ENCODE measurements at places on chromosomes 12 and 14.

DNA sequence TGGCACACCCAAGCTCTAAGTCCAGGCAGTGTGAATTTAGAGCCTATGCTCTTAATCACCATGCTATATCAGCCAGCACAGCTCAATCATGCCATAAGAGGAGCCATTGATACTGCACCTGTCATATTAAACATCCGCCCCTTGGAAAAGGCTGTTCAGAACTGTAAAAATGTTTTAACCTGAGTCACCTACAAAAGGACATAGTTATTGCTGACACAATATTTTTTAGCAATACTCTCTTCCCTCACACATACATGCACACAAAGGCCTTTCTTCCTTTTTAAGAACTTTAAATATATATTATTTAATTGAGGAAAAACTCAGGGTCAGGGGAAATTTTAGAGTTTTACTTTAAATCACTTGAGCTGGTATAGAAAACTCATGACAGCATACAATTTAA lies 83.5 kb upstream of the ATXN7L3B start:
- DNase-seq: no peak

DNA sequence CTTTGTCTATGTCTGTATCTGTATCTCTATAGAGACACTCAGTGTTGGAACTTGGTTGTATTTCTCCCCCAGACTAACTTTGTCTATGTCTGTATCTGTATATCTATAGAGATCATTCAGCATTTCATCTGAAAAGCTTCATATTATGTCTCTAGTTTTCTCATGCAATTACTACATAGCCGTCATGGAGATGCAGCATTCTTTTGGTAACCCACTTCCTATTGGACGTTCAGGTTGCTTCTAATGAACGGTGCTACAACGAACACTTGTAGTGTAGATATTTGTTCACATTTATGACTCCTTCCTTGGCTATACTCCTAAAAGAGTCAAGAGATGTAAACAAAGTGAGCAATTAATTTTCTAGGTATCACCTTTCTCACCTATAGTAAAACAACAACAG lies 81.5 kb upstream of the KCNA1 start:
- DNase-seq: no peak

DNA sequence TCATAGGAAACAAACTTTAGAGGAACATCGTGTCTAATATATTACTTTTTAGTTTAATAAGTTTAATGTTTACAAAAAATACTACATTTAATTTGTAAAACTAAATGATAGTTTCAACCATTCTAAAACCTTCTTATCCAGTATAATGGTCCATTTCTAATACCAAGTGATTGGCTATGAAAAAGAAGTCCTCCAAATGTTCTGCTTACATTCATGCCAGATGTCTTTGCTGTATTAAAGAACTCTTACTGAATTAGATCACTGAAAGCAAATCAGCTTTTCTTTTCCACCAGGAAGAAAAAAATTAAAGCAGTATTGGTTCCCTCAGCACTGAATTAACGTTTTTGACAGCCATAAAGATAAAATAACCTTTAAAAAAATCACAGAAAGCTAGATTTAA lies 3.7 kb downstream of the NOVA1 start:
- DNase-seq: no peak

- DNase-seq: peak; percentile 17
Measured at GRCh38 chr12:109110988-109111495, 5.3 kb upstream of the ACACB start.

DNA sequence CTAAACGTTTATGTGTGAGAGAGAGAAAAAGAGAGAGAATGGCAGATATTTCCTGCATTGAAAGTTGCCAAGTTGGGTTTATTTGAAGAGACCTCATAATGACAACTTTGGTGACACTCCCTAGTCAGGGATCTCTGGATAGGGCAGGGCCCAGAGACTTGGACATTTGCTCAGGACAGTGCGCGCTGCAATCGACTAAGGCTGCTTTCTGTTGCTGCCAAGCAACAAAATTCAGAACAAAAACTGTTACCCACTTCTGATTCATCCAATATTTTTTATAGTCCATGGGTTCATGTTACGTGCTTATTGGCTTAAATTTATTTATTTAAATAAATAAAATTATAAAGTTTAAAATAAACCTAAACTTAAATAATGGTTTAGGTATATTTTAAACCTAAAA lies 34.2 kb downstream of the PTGER2 start:
- no peak for DNase-seq

DNA sequence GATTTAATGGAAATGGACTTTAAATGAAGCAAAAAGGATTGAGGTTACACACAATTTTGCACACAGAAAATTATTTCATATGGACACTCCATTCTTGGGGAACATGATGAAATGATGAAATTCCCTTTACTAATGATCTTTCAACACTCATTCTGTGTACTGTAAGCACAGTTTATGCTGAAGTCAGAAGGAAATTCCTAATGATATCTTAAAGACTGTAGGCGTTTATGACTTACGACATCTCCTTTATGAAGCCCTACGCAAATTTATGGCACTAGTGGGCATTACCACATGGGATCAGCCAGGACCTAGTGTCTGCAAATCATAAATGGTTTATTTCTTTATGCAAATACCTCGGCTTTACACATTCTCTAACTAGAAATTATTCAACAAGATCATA lies 97.9 kb upstream of the SOX5 start:
- no peak for DNase-seq

DNA sequence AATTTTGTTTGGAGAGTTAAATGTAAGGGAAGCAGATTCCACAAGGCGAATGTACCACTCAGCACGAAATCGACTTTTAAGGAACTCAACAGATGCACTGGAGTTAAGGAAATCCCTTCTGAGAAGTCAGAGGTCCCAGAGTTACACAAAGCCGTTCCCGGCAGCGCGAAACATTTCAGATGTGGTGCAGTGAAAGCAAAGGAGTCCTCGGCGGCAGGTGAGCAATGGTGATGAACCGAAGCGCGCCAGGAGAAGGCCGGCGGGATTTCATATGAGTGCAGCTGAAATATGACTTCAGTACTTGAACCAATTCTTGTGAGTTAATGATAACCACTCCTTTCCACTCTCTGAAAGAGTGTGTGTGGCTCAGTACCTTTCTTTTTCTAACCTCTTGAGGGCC lies 183.2 kb downstream of the GRIP1 start:
- DNase-seq: no peak

DNA sequence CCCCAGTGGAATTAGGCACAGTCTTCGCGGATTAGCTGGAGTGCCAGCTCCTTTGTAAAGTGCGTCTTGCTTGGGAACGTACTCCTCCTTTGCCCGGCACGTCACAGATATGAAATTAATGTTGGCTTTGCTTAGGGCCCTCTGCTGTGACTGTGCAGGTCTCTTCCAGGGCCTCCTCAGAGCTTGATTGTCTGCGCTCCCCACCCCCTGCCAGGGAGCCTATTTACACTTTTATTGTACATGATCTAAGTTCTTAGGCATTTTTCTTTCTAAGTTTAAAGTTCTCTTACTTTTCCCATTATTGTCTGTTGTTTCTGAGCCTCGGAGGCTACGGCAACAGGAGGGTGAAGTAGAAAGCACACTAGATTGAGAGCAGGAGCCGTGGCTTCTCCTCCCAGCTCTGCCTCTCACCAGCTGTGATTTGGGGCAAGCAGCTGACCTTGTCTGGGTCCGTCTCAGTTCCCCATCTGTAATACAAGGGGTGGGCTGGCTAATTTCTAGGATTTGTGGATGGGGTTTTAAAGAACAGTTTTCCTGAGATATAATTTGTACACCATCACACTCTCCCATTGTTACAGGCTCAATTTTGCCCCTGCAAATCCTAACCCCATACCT lies 81.8 kb downstream of the TSPAN9 start:
- DNase-seq: no peak

GRCh38 chr12:1882405-1882804 lies 36.0 kb downstream of the CACNA2D4 start:
- DNase-seq: no peak

GRCh38 chr14:51188566-51189185 lies 51.4 kb upstream of the TMX1 start:
- no peak for DNase-seq

- DNase-seq: no peak
Measured at GRCh38 chr12:91454179-91454578, 271.6 kb upstream of the DCN start.

GRCh38 chr14:22656945-22657731 lies 13.0 kb upstream of the OR6J1 start:
- DNase-seq: no peak

- DNase-seq: no peak
Measured at GRCh38 chr14:38207736-38208617, at the start of gene SSTR1. TSS of gene SSTR1 (plus strand) at chr14:38207904. CDS start at chr14:38209390, 1,486 bp downstream.

DNA sequence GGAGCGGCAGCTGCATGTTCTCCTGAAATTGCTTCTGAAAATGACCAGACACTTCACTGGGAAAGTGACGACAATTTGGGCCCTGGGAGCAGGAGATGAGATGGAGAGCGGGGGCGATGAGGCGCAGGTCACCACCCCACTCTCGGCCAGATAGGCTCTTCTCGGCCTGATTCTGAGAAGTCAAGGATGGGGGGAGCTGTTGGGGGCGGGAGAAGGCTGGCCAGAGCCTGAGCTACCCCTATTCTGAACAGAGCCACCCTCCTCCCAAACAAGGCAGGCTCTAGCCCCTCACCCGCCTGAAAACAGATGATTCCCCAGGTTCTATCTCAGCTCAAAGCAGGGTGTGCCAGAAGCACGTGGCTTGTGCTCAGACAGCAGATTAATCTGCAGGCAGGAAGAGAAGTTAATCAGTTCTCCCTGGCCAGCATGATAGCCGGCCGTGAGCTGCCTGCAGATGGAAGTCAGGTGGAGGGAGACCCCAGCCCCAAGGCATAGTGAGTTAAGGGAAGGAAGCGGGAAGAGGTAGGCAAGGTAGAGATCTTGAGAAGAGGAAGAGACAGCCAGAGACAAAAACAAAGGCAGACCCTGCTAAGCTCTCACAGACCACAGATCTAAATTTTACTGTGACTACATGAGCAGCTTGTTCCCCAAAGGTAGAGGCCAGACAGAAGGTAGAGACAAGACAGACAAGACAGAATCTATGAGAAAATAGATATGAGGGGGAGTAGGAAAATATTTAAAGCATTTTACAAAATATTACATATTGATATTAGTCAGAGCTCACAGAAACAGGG lies 10.9 kb upstream of the TAC3 start:
- no peak for DNase-seq

- no peak for DNase-seq
Measured at GRCh38 chr14:34328178-34328577, 133.9 kb downstream of the SPTSSA start.

DNA sequence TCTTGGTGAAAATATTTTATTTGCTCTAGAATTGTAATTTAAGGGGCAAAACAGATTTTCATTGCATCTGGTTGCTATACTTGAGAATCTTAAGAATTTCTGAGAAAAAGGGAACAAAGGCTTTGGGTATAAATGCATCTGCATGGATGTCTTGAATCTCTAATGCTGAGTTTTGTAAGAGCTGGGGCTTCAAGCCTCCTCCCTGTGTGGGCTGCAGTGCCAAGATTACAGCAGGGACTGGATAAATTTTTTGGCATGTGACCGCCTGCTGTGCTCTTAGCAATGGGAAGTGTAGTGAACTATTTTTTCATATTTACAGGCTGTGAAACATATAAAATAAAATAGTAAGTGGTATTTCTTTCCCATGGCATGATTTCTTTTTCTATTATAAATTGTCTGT lies 70.0 kb downstream of the SLC38A6 start:
- DNase-seq: no peak

DNA sequence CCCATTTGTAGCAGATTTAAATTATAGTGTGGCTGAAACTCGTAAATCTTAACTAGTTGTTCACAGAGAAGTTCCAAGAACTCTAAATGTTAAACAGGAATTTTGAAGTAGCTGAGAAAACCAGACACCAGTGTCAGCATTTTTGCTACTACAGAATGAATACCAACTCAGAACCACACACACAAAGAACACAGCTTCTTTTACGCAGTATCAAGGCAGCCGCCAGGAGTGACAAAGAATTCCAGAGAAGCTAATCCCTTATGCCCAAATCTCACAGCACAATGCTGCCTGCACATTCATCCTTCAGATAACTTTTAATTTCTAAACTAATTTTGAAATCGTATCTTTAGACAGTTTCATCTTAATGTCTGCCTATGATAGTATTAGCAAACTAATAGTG lies 37.4 kb downstream of the SLC6A15 start:
- no peak for DNase-seq

DNA sequence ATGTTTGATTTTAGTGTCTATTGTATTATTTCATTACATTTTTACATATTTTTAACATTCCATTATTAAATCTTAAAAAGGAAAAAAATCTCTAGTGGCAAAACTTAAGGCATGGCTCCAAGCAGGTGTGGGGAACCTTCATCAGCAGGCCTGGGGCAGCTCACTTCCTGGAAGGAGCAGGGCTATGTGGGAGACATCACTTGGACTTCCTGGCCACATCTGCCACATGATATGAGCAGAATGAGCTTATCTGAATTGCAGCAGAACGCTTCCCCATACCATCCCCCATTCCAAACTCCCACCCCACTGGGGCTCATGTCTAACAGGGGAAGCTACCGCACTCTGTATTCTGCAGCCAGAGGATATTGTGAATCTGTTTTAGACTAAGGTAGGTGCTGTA lies 35.0 kb upstream of the KCNA1 start:
- no peak for DNase-seq

GRCh38 chr12:121356657-121357056 lies 4.4 kb upstream of the ANAPC5 start:
- no peak for DNase-seq

- no peak for DNase-seq
Measured at GRCh38 chr14:99164712-99165111, 107.3 kb downstream of the BCL11B start.

DNA sequence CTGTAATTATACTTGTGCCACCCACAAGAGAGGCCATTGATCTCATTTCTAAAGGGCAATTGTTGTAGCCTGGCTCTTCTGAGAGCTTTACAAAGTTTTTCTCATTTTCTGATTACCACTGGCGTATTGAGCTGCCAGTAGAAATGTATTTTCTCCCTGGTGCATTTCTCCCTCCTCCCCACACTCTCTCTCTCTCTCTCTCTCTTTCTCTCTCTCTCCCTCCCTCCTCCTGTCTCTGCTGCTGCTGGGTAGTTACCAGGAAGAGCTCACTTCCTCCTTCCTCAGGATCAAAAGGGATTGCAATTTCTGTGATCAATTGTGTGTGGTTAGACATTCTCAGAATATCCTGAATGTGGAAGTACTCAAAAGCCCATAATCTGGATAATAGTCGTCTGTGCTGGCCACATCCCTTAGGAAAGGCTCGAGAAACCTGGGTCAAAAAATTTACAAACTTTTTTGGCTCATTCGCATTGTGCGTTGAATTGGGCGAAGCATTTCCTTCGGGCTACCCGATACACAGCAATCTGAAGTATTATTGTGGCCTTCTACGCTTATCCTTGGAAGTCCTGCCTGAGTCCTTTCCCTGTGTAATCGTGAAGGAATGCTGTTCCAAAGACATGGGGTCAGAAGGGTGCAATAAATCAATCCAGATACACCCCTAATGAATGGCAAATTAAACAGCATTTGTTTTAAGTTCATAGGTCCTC lies 254.8 kb downstream of the MSRB3 start:
- no peak for DNase-seq
